CD4-positive, alpha-beta T cell treated with Interleukin-15 for 1 hour (primary cell): ENCODE measurements at places on chromosomes 11 and 22.
A peak's percentile ranks its signal among the peaks of the same experiment; 100 is the strongest.

DNA sequence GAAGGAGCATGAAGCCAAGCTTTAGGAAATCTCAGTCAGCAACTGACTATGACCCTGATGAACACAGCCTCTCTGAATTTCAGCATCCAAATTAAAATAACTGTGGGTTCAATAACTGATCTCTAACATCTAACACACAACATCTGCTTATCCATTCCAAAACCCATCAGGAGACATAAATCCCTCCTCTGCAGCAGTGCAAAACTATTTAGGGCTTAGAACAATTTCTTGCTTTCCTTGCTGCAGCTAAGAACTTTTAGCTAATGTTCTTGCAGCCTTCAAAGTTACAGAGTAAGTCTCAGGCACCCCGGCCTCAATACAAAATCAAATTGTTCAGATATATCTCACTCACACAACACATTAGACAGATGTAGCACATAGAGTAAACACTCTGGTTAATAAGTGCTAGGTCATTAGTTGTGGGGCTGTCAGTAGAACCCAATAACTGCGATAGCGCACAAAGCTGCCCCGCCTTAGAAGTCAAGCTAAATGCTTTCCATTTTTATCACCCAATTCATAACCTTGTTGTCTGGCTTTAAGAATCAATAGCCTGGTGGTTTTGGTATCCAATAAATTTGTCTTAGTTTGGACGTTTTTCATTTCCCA is 139.6 kb downstream of the LARGE1 start:
- no peak for DNase-seq

DNA sequence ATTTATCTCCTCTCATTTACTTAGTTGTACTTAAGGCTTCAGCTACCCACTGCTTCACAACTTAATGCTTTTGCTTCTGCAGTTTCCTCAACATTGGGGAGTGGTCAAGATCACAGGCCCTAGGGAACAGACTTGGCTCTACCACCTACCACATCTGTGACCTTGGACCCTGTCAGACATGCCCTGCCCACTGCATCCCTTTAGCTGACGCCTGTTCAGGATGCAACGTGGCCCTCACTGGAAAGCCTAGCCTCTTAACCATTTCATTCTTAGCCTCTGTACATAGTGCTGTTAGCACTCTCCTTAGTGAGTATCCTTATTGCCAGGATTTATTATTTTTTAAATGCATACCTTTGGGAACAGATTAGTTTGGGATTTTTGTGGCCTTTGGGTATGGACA is 34.4 kb downstream of the TNRC6B start:
- no peak for DNase-seq

GRCh38 chr11:925158-925495 is 543 bp upstream of the AP2A2 start:
- no peak for DNase-seq

- no peak for DNase-seq
Observed at GRCh38 chr11:123653483-123653826, 969 bp downstream of the SCN3B start.

- DNase-seq = no peak
Observed at GRCh38 chr22:18031695-18032454, 7.5 kb upstream of the MICAL3 start.

GRCh38 chr11:62892077-62892922 is 11.6 kb downstream of the SLC3A2 start:
- DNase-seq = no peak

DNA sequence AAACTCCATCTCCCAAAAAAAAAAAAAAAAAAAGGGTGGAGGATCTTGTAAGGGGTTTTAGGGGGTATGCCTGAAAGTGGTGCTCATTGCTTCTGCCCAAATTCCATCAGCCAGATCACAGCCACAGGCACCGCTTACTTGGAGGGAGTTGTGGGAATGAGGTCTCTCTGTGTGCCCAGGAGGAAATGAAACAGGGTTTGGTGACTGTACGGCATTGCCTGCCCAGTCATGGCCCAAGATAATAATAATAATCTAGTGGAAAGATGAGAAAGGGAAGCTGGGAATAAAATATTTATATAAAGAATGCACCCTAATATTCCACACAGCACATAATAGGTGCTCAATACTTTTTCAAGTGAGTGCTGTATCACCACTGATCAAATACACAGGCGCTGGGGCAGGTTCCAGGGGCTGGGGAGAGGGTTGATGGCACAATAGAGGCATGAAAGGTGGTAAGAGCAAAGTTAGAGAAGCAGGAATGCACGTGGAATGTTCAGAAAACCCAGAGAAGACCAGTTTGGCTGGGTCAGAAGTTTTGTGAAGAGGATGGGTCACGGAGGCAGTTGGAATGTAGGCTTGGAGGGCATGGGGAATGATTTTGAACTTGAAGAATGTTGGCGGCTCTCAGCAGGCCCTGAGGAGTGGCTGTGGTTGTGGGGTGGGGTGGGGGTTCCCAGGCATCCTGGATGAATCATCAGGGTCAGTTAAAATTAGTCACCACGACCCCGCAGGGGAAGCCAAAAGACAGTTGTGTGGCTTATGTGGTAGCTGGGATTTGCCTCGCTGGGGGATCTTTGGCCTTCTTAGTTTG is 12.5 kb upstream of the MB start:
- peak; percentile 60 for DNase-seq

DNA sequence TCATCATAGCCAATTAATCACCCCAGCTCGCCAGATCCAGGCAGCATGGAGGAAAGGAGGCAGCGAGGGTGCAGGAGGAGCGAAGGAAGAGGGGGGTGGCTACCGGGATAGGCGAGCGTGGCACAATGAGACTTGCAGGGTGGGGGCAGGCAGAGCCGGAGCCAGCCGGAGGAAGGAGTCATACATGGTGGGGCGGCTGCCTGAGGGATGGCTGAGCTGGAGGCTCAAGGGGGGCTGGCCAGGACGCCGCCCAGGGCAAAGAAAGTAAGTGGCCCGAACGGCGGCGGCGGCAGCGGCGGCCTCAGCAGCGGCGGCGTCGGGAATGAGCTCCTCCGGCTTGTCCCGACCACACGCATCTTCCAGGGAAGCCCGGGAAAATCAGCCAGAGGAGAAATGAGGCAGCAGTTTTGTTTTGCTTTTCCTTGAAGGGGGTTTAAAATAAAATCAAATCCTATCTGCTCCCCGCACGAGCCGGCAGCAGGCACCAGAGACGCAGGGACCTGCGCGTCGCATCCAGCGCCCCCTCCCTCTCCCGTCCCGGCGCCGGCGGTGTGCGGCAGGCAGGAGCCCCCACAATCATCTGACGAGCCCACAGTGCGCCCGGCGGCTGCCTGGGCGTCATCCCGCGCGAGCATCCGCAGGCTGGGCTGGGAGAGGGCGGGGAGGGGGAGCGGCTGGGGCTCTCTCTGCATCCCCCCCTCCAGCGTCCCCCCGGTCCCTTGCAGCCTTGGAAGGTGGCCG is 263.6 kb downstream of the CTTN start:
- no peak for DNase-seq

DNA sequence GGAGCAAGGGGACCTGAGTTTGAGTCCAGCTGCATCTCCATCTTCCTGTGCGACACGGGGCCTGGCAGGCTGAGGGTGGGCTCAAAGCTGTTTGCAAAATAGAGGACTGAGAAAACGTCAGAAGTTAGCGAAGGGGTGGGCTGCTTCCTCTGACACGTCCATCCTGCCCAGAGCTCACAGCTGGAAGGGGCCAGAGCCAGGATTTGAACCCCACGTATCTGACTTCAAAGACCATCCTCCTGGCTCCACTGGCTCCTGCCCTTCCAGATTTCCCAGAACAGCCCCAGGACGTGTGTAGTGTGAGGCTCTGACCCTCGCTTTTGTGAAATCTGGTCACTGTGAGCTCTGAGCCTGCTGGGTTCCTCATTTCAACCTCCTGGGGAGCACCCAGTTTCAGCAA is 56.3 kb downstream of the CD82 start:
- DNase-seq = peak; percentile 10

- DNase-seq = no peak
Observed at GRCh38 chr11:100785148-100785983, 98.3 kb downstream of the ARHGAP42 start.

DNA sequence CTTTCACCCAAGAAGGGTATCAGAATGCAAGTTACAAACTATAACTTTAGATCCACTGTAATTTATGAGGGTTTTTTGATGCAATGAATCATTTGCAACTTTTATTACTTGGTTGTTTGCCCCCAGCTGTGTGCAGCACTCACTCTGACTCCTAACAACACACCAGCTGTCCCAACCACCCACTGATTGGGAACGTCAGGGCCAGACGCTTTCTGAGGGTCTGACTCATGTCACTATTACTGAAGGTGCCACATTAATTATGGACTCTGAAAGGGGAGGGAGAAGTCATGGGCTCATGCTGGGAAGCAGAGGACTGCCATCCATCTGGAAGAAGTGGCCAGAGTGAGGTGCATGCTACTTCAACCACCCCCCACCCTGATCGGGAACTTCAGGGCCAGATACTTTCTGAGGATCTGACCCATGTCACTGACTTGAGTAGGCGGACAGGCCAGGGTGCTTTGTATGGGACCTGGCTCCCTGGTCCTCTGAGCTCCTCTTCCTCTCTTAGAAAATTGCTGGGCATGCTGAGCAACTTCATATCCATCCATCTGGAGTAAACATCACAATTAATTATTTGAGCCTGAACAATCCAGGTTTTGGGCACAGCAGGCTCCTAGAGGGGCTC is 44.9 kb upstream of the DRD2 start:
- no peak for DNase-seq

DNA sequence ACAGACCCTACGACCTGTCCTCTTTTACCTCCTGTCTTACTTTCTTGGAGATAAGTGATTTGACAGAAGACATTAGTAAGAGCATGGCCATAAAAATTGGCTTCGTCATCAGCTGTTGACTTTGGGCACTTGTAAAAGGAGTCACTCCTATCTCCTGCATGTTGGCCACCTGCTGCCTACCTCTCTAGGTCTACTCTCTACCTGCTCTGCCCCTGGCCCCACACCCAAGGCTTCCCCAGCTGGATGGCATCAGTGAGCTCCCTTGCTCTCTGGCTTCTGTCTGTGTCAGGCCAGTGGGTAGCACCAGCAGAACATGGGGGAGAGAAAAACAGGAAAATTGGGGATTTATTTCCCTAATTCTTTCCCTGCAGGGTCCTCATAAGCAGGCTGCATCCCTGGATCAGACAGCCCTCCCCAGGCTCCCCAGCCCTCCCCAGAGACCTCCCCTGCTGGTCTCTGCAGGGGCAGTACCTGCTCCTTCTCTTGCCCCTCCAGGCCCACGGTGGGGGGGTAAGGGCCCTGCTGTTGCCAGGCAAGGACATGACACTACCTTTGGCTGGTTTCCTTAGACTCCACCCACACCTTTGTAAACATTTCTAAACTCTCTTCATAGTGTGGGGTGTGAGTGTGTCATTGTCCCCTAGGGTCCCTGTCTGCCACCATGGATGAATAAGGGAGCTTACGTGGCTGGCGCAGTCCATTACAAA is 157.0 kb upstream of the NECTIN1 start:
- DNase-seq = no peak

GRCh38 chr11:9716275-9717039 is 52.6 kb downstream of the SWAP70 start:
- DNase-seq = peak; percentile 34

GRCh38 chr11:299081-299891 is at the start of gene IFITM5:
TSS of gene IFITM5 (minus strand) at chr11:299526. CDS start at chr11:299490, 36 bp downstream.
- DNase-seq = no peak

DNA sequence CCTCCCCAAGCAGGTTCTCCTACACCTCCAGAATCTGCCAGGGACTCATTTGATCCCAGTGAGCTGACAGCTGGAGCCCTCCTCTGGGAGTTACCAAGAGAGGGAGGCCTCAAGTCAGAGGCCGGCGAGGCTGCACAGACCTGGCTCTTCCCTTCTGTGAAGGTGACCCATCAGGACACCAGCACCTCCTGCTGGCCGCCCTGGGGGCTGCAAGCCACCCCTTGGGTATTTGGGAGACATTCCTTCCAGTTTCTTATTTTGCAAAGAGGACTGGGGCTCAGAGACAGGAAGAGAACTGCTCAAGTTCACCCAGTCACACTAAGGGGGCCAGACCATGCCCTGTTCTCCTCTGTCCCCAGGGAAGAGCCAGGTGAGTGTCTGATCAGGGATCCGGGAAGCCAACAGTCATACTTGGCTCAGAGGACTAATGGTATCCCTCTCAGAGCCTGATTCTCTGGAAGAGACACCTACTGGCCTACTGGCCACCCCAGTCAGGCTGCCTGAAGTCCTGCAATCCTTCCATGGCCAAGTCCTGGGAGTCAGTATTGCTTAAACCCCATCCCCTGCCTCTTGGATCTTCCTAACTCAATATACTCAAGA is 40.5 kb upstream of the RIC3 start:
- DNase-seq = peak; percentile 35

DNA sequence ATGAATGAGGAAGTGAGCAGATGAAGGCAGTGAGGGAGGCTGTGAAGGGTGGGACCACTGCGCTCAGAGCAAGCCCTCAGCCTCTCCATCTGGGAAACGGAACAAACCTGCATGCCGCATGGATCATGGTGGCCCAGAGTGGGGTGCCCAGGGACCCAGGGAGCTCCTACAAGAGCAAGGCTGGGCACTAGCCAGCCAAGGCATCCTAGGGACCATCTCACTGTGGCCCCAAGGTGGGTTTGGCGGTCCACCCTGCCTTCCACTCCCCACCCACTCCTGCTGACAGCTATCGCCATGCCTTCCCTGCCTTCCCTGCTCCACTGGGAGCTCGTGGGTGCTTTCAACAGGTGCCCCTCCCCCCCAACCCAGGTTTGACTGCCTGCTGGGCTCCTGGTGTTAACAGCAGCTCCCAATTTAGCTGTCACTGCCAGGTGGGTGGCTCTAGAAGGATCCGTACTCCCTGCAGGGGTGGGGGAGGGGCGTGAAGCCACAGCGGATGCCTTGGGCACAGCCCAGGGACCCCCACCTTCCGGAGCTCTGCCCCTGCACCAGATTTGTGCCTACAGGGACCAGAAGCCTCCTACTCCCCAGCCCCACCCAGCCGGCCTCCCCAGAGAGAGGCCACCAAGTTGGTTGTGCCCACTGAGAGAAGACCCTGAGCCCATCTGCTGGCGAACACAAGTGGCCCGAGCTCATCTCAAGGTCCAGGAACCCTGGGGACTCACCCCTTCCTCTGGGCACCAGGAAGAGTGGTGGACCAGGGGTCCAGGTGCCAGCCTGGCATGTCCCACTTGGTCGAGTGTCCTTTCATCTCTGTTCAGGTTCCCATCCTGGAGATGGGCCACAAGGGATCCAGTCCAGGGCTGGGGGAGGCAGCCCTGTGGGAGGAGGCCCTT is 29.7 kb upstream of the PRODH start:
- no peak for DNase-seq

GRCh38 chr22:26725012-26725676 is 67.8 kb downstream of the MIAT start:
- no peak for DNase-seq

DNA sequence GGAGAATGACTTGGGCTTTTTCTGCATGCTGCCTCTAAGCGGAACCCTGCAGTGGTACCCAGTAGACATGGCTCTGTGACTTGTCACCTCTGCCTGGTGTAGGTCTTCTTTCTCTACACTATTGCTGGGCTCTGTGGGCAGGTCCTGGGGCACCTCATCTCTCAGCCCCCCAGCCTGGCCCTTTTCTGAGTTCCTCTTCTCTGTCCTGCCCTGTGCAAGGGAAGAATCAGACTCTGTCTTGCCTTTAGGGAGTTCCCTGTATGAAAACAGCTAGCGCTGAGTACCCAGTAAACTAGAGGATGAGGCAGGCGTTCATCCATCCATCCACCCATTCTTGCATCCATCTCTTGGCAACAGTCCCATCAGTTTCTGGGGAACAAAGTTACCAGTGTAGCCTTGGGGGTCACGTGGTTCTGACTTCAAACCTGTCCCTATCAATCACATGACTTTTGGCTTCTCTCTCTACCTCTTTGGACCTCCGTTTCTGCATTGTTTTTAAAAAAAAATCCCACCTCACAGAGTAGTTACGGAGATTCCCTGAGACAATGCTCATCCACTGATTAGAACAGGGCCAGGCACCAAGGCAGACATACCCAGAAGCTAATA is 86.4 kb upstream of the WNT11 start:
- DNase-seq = no peak
